Stomach (tissue), 19 donors: ENCODE measurements at places on chromosomes 7 and 10. TPM values are rescaled to one million over a fixed set of nuclear protein-coding genes. Genes with fewer than 3 reads are reported as not detected.

The MRPS24 gene
- total RNA-seq, result 200 TPM

The PGAM2 gene
- not detected for total RNA-seq

The EN2 gene
- not detected for total RNA-seq

DNA sequence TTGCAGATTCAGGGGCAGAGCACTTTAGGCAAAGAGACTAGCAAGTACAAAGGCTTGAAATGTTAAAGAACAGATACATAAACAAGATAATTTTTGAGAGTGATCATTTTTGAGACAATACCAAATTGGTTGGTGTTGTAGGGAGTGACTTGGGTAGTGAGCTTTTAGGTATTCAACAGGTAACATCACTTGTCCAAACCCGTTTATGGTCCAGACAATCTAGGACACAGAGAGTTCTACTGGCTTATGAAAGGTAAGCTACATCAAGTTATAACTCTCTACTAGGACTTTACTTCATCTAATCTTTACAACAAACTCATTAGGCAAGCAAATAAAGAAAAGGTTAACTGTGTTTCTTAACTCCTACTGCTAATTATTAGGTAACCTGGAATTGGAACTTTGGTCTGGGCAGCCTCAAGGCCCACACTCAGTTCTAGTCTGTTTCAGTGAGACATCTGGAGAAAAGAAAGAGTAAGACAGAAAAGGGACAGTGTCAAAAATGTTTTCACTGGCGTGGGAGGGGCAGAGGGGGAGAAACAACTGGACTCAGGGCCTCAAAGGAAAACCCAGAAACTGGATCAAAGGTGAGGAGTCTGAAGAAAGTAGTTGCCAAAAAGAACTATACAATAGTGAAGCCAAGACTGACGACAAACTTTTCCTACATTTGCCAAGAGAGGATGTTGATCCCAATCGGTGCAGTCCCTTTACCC lies 39.2 kb downstream of the GNAT3 start:
- DNase-seq, result no peak

DNA sequence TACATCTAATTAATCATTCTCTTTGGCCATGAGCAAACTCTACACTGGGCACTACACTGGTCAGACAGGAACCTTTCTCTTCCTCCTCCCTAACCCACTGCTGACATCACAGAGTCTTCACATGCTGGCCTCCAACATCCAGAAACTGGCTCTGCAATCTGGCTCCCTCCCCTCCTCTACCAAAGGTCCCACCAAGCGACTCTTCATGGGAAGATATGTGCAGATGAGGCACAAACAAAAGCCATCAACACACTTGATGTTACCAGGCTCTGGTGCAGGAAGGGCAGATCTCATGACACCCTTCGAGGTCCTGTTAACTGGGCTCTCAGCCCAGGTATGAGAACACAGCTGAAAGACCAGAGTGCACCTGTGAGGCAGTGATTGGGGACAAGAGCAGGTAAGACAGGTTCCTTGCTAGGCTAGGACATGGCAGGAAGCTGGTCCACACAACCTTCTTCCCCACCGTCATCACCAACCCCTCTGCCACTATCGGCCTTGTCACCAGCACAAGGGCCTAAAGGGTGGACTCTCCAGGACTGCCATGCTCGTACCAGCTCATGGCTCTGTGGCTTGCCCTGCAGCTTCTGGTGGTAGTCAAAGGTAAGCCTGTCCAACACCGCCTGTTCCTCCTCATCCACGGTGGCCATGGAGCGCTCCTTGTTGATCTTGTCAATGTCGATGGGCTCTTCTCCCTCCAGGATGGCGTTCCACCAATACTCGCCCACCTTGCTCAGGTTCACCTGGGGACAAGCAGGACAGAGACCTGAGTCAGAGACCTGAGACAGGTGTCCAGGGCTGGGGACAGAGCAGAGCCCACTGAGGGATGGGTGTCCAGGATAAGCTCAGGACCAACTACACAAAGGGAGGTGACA lies 66.6 kb upstream of the CAMK2B start:
- DNase-seq, result no peak

- DNase-seq, result no peak
Observed at GRCh38 chr10:97074256-97075145, 111.3 kb downstream of the SLIT1 start.

DNA sequence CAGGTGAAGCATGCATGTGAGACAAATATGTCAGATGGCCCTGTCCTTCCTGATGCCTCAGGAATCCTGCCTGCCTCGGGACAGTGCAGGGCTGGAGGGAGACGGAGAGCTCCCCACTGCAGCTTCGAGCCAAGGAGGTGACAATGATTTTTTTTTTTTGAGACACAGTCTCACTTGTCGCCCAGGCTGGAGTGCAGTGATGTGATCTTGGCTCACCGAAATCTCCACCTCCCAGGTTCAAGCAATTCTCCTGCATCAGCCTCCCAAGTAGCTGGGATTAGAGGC lies 68.8 kb downstream of the OAT start:
- no peak for DNase-seq

DNA sequence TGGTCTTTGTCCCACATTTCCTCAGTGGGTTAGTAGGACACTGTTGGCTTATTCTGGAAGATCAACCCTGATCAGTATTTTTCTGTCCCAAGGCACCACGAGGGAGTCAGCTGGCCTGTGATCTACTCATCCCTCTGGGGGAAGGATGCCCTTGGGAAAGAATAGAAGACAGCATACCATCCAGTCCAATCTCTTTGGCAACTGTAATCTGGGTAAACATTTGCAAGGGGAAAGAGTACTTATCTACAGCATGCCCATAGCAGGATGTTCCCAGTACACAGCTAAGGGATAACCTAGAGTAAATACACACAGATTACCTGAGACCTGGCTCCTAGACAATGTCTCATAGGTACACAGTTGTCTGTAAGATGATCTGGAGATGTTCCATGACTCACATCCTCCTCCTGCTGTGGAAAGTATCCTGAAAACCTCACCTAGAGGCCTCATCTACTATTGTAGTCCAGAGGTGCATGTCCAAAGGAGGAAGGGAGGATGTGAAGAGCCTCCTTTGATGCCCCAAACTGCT lies 134.3 kb upstream of the VWC2 start:
- no peak for DNase-seq

DNA sequence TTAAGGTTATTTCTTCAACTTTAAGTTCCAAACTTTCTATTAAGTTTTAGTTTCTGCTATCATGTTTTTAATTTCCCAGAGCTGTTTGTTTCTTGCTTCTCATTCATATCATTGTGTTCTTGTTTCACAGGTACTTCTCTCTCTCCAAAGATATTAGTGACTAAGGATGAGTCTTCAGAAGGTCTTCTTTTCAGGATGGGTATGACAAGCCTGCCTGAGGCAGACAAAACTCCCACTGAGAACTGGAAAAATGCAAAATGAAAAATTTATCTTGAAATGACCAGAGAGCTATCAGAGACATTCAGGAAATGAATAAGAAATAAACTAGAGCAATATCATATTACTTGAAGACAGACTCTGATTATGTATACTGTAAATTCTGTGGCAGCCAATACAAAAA lies 110.8 kb upstream of the EGFR start:
- no peak for DNase-seq

GRCh38 chr7:44107961-44108767 lies 4.0 kb downstream of the AEBP1 start:
- no peak for DNase-seq

- peak; percentile 7 for DNase-seq
Observed at GRCh38 chr7:87155788-87156187, 3.5 kb downstream of the DMTF1 start.

DNA sequence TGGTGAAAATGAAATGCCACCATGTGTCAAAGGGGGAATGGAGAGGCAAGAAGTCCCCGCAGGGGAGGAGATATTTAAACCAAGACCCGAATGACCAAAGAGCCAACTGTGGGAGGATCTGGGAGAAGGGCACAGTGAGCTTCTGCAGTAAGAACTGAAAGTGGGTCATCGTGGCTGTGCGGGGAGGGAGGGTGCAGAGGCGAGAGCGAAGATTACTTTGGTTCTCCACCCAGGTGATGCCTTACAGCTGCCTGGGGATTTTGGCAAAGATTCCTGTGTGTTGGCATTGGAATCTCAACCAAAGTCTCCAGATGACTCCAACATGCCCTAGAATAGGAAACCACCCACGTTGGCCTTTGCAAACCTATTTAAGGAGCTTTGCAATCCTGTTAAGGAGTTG lies 44.2 kb upstream of the ADAM12 start:
- no peak for DNase-seq

DNA sequence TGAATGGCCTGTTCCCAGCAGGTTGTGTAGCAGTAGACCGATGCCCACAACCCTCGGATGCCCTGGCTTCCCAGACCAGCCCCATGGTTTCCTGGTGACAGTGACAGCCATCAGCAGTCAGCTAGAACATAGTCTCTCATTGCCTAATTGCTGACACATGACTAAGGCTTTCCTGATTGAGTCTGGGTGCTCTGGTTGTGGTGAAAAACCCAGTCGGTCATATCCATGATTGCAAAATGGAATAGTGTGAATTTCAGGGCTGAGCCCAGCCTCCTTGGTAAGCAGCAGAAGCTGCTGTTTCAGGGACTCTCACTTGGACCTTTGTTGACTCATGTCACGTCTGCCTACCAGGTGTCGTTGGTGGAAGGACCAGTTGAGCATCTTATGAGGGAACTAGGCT lies 36.6 kb downstream of the POR start:
- no peak for DNase-seq

GRCh38 chr10:15137036-15137359 lies 31.5 kb downstream of the NMT2 start:
- DNase-seq, result no peak
